ENCODE measurements at places on chromosomes 11 and 22. TPM values are rescaled to one million over a fixed set of nuclear protein-coding genes. Genes with fewer than 3 reads are reported as not detected.

- no peak for DNase-seq
Observed at GRCh38 chr11:71332046-71332445, 79.7 kb upstream of the SHANK2 start.

GRCh38 chr22:47021371-47022074 is 259.1 kb downstream of the TBC1D22A start:
- no peak for DNase-seq

DNA sequence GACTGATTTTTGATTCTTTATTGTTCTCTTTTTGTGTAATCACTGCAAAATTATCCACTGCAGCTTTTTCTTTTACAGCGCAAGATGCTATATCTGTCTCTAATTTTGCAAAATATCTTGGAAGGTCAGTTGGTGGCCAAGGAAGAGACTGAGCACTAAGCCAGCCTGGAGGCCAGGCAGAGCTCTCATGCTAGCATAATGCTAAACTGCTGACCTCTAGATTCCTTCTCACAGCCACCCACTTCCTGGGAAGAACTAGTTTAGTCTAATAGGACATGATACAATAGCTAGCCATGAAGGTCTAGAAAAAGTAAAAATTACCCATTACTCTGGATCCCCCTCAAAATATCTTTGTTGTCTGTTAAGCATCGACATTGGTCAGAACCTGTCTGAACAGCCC is 227.2 kb upstream of the ARHGAP20 start:
- no peak for DNase-seq

- no peak for DNase-seq
Observed at GRCh38 chr22:29316141-29316828, 788 bp upstream of the RASL10A start.

DNA sequence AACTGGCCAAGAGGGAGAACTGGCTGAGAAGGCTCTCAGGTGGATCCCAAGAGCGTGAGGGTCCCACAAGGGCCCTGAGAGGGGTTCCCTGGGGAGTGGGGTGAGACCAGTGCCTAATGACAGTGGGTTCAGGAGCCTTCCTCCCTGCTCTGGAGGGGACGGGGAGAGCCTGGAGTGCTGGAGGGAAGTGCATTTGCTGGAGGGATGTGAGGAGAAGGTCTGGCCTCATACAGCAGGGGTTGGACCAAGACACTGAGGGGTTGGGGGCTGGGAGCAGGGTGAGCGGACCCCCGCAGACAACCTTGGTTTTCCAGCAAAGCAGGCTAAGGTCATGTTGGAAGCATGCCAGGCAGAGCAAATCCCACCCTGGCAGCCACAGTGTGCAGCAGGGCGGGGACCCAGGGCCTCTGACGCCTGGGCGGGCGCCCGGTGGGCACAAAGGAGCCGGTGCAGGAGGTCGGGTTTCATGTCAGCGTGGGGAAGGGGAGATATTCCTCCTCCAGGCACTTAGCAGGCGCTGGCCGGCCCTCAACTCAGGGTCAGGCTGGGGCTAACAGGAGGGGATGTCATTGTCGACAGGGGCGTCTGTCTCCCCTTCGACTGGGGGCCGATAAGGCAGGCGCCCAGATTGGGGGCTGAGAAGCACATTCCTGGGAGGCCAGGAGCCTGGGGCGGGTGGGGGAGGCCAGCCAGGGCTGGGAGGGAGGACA is 3.1 kb upstream of the DERL3 start:
- no peak for DNase-seq

GRCh38 chr11:111352231-111352746 is 26.8 kb downstream of the POU2AF1 start:
- DNase-seq = no peak

DNA sequence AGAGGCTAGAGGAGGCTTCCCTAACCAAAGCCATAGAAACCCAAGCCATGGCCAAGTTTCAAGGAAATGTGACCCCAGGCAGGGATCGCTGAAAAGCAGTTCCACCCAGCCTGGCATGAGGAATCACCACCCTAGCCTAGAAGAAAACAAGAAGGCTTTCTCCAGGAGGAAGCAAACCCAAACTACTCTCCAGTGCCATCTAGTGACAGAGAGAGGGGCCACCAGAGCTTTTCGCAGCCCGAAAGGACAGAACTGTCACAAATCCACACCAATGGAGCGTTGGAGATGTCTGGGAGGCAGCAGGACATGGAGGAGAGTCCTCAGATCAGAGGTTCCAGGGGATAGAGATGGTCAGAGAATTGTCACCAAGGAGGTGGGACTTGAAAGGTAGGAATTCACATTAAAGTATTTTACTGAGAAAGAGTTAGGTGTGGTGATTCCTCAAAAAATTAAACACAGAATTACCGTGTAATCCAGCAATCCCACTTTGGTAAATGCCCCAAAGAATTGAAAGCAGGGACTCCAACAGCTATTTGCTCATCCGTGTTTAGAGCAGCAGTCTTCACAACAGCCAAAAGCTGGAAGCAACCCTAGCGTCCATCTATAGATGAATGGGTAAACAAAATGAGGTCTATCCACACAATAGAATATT is 67.3 kb upstream of the NUP50 start:
- peak; percentile 25 for DNase-seq

The PLXNB2 gene
- 16.7 TPM for total RNA-seq

The MS4A15 gene
- total RNA-seq = not detected

The BARX2 gene
- total RNA-seq = not detected

The MS4A7 gene
- 0.96 TPM for total RNA-seq

The BACE1 gene
- 0.29 TPM for total RNA-seq
